KG1 (cell line): ENCODE measurements at places on chromosomes 13 and 19.

GRCh38 chr13:37918751-37919150, 49.2 kb upstream of the TRPC4 start:
- DNase-seq: no peak

GRCh38 chr13:44967704-44968433, 21.4 kb downstream of the NUFIP1 start:
- no peak for DNase-seq

- no peak for DNase-seq
Observed at GRCh38 chr19:49524812-49525455, 2.9 kb upstream of the RCN3 start.

- no peak for DNase-seq
Observed at GRCh38 chr13:39483326-39483725, 119.7 kb downstream of the LHFPL6 start.

GRCh38 chr13:112702986-112703379, 13.1 kb downstream of the ATP11A start:
- DNase-seq: no peak

DNA sequence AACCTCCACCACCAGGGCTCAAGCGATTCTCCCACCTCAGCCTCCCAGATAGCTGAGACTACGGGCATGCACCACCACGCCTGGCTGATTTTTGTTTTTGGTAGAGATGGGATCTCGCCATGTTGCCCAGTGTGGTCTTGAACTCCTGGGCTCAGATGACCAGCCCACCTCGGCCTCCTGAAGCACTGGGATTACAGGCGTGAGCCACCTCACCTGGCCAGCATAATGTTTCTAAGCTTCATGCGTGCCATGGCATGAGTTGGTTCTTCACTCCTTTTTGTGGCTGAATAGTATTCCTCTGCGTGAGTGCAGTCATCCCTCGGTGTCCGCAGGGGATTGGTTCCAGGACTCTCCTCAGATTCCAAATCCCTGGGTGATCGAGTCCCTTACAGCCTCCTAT, 4.2 kb upstream of the ZNF579 start:
- DNase-seq: no peak

DNA sequence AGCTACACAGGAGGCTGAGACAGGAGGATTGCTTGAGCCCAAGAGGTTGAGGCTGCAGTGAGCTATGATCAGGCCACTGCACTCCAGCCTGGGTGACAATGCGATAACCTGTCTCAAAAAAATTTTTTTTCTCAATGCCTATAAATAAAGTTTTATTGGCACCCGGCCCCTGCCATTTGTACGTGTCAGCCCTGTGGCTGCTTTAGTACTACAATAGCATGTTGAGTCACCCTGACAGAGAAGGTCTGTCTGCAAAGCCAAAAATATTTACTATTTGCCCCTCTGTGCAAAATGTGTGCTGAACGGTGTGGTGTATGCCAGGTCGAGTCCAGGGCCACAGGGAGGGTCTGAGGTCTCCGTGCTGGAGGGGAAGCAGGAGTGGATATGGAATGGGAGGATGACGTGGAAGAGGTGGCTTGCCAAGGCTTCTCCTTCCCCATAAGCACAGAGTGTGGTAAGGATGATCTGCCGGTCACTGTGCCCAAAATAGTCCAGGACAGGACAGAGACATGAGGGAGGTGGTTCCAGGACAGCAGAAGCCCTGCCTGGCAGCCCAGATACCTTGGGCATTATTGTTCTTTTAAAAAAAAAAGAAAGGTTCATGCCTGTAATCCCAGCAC, 10.0 kb downstream of the NMRK2 start:
- DNase-seq: no peak

GRCh38 chr13:98293103-98293502, 116.0 kb upstream of the RNF113B start:
- DNase-seq: no peak
